Cardiac ventricle fibroblast (primary cell): ENCODE measurements at places on chromosomes 3 and 15. TPM values are rescaled to one million over a fixed set of nuclear protein-coding genes. Genes with fewer than 3 reads are reported as not detected.

Gene ADAMTS7
- total RNA-seq, result 12.6 and 13.6 TPM in 2 replicates

Gene CD86
- total RNA-seq, result not detected in 2 replicates

Gene ANKUB1
- not detected in 2 replicates for total RNA-seq

Gene TLR9
- total RNA-seq, result not detected in 2 replicates

Gene NDN
- 68.2 and 77.3 TPM in 2 replicates for total RNA-seq

Gene FOXB1
- total RNA-seq, result not detected in 2 replicates

Gene MCF2L2
- total RNA-seq, result 0.31 and 1.1 TPM in 2 replicates

Gene SORD
- total RNA-seq, result 9.6 and 11.3 TPM in 2 replicates

Gene PLA2G4F
- total RNA-seq, result not detected in 2 replicates

Gene CEP19
- 3.2 and 4.7 TPM in 2 replicates for total RNA-seq

Gene ARGFX
- not detected in 2 replicates for total RNA-seq

Gene LARP6
- total RNA-seq, result 65.8 and 133 TPM in 2 replicates

Gene LDHAL6B
- total RNA-seq, result not detected in 2 replicates

Gene ACTRT3
- total RNA-seq, result 4.5 and 6.4 TPM in 2 replicates

Gene GJD2
- total RNA-seq, result not detected in 2 replicates

Gene TEX9
- total RNA-seq, result 1.6 and 4.0 TPM in 2 replicates

Gene RTP1
- total RNA-seq, result not detected in 2 replicates

Gene ZNF80
- total RNA-seq, result not detected in 2 replicates

Gene CCDC13
- total RNA-seq, result 1.4 and 2.0 TPM in 2 replicates

Gene DNAH12
- total RNA-seq, result 0.06 and 0.20 TPM in 2 replicates

Gene GRK7
- not detected in 2 replicates for total RNA-seq

Gene SEMA5B
- total RNA-seq, result not detected in 2 replicates

Gene SNRK
- 12.4 and 13.7 TPM in 2 replicates for total RNA-seq

Gene CACNA1D
- total RNA-seq, result 0.56 and 0.98 TPM in 2 replicates
